ENCODE measurements at places on chromosomes 4 and X.

DNA sequence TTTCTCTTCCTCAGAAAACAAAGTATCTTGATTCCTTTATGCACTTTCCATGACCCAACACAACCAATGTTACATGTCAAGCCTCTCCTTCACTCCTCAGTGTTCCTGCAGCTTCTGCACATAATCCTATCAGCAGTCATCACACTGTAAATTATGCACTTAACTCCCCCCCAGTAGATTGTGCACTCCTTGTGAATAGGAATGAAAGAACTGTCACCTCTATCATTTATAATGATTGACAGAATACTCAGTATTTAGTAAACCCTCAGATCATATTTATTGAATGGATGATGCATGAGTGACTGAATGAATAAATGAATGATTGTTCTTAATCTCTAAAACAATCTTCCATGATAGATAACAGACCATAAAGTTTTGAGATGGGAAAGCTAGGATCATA, 253.3 kb downstream of the HS3ST1 start:
- DNase-seq = no peak

GRCh38 chr4:152462695-152463094, 73.2 kb downstream of the FBXW7 start:
- DNase-seq = no peak

- DNase-seq = no peak
Observed at GRCh38 chr4:160485071-160485687, 1382.3 kb downstream of the RAPGEF2 start.

GRCh38 chrX:40156470-40157227, 58.9 kb upstream of the BCOR start:
- no peak for DNase-seq

- no peak for DNase-seq
Observed at GRCh38 chr4:41538017-41538733, at the start of gene LIMCH1. LIMCH1 (plus strand) TSS chr4:41538157; CDS start chr4:41605996, 67,839 bp downstream.

- no peak for DNase-seq
Observed at GRCh38 chrX:109624641-109625616, at the start of gene KCNE5. KCNE5 (minus strand) TSS chrX:109625172; CDS start chrX:109625020, 152 bp downstream.

DNA sequence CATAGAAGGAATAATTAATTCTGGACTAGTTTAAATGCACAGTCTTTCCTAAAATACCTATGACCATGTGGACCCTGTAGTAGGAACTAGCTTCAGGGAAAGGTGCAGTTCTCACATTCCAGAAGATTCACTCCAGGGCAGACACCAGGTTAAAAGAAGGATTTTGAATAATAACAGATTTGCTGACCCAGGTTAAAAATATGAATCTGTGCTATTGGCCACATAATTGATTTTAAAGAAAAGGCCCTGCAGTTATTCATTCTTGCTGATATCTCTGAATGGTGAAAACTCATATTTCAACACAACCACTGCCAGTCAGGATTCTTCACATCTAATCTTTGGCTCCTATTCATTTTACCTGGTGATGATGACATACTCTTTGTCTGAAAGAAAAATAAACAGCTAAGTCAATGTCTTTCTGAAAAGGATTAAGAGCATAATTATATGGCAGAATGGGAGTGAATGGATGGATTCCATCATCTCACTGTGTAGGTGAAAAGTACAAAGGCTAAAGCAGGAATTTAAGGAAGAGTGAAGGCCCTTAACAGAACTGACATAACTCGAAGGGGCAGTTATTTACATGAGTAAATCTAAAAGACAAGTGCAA, 432.8 kb downstream of the PDGFC start:
- DNase-seq = no peak

DNA sequence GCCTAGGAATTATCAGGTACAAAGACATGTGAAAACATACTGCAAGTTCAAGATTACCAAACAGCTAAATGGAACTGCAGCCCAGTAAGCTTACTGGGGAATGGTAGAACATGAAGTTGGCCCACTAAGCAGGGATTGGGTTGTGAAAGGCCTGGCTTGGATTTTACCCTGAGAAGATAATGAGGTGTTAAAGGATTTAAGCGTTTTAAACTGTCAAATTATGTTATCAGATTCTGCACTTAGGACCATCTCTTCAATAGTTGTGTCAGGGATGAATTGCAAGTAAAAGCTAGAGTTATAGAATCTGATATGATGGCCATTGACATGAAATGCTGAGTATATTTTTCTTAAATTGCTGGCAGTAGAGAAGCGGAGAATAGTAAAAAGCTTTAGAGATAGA, 225.7 kb downstream of the GRID2 start:
- no peak for DNase-seq
